Fibroblast of skin of back (primary cell): ENCODE measurements at places on chromosomes 4 and X.
A peak's percentile ranks its signal among the peaks of the same experiment; 100 is the strongest.

- no peak for DNase-seq
These were observed 148.9 kb downstream of the PRDM5 start for GRCh38 chr4:120773641-120774040.

GRCh38 chrX:2829469-2830246 is 928 bp downstream of the GYG2 start:
- DNase-seq = no peak

- DNase-seq = no peak
These were observed 480.8 kb upstream of the TECRL start for GRCh38 chr4:64889906-64890610.

- no peak for DNase-seq
These were observed 466 bp upstream of the SLC39A8 start for GRCh38 chr4:102345795-102346100.

GRCh38 chr4:110165382-110166286 is 32.8 kb downstream of the ELOVL6 start:
- peak; percentile 87 for DNase-seq

GRCh38 chr4:101835121-101835904 is 44.8 kb downstream of the BANK1 start:
- peak; percentile 34 for DNase-seq

DNA sequence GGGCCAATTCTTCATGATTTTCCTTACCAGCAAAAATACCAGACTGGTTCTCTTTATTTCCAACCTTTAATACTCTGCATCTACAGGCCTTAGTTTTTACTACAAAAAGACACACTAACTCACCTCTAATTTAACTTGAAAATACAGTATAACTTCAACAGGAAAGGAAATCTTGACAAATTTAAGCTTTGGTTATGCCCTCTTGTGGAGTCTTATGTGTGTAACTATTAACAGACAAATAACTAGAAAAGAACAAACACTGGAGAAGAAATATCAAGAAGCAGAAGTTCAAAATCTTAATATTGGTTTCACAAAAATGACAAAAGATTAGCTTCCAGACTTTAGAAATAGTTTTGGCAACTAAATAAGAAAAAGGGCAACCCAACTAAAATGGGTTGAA is 33.0 kb downstream of the PPA2 start:
- no peak for DNase-seq

DNA sequence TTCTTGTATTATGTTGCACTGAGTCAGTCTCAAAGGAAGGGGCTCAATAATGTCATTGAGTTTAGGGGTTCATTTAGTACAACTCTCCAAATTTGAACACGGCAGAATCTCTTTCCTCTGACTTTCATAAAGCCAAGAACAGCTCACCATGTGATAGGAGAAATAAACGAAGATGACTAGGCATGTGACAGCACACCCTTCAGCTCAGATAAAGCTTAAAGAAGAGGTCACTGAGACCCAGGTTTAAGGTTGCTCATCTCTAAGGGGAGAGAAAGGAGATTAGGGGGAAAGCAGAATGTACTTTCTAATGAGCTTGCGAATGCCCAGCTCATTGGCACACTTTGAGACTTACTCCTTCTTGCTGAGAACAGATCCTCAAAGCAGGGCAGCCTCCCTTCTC is 89.0 kb downstream of the PLAC1 start:
- DNase-seq = no peak
